ENCODE measurements at places on chromosomes 2 and 18.

DNA sequence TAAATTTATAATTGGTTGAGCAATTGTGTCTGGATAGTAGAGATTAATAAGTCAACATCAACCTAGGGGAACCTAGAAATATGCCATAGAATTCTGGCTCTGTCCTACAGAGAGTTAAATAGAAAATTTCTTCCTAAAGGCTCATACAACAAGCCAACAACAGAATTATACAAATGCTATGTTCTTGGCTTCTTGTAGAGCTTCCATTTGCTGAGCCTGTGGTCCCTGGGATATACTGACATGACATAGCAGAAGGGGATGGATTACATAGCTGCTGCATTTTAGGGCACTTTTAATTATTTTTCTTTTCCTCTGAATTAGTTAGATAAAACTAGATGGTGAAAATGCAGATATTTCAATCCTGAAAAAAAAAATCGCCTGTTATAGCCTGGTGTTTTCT, 95.5 kb upstream of the ST6GAL2 start:
- DNase-seq: no peak

DNA sequence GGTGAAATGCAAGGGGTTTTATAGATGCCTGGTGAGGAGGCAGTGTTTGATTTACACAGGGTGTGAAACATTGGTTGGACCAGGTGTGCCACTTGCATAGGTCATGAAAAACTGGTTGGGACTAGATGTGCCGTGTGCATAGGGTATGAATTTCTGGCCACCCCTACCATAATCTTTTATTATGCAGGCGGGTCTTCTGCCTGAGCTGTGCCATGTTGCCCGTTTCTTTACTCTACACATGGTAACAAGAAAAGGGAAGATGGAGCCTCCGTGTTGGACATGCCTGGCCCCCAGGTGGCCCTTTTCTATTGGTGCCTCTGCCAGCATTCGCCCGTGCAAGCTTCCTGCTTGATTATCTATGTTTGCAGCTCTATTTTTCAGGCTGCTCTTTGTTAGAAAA, 805.4 kb downstream of the TRIB2 start:
- DNase-seq: no peak

DNA sequence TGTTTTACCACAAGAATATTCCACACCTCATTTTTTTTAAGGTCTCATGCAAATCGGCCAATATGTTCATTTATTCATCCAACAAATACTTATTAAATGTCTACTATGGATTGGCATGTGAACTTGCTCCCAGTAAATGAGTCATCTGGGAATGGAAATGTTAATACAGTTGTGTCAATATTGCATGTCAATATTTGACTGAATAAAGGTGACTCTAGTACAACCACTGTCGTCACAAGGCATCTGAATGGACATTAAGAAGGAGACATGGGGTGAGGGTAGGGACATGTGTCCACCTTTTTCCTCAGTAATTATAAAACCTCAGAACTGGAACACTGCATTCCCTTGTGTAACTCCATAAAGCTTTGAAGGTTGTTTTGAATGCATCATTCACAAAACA, 365.4 kb downstream of the ADCYAP1 start:
- DNase-seq: no peak

- no peak for DNase-seq
Measured at GRCh38 chr2:134225841-134226240, 28.0 kb upstream of the MGAT5 start.

GRCh38 chr18:36298126-36298741, 721 bp downstream of the FHOD3 start:
- no peak for DNase-seq

DNA sequence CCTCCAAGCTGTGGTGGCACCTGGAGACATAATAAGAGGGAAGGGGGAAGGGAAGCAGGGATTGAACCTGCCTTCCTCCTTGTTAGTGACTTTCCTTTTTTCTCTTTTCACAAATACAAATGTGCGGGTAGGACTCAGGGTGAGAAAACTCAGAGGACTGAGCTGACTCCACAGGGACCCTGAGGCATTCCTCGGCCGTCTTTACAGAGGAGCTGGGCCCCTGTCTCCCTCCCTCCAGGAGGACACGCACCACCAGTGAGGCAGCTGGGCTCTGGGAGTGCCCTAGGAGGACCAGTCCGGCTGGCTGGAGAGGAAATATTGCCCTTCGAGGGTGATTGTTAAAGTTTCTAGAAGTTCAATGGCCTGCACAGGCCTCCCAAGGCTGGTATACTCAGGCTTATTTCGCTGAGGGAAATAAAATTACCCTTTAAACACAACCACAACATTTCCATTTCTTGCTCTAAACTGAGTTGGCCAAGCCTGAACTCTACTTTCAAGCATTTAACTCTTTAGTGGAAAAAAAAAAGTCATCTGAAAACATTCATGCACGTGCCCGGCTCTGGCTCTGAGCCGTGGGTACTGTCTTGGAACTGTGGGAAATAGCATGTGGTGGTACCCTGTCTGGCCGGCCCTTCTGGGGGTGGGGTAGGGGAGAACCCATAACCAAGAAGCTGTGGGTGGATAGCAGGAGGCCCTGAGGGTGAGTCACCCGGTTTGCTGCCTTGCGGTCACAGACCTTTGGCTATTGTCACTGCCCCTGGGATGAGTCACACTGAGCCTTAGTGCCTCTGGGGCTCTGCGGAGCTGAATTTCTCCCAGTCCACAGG, 116.0 kb downstream of the COPS8 start:
- no peak for DNase-seq

DNA sequence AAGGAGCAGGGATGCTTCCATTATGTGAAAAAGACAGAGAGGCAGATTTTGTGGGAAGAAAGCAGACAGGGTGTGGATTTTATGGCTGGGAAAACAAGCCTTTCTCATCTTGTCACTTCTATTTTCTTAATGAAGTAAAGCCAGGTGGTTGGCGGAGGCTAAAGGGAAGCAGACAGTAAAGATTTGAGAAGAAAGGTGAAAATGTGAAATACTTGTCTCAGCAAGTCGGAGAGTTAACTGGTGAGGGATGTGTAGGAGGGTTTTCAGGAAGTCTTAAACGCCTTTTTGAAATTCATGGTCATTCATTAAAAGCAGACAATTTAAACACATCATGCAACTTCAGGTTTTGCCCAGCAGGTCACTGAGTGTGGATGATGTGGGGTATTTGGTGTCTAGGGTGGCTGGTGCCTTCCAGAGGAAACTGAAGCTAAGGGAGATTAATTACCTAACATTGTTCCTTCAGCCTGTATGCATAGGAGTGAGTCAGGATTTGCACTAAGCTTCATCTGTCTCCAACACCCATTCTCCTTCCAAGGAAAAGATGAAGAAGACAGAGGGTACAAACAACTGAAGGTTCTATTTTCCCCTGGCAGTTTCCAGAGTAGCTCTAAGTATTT, 20.7 kb downstream of the SLC14A2 start:
- no peak for DNase-seq

- DNase-seq: no peak
Measured at GRCh38 chr2:47403609-47404193, 745 bp downstream of the MSH2 start.

- no peak for DNase-seq
Measured at GRCh38 chr2:15946983-15947382, 6.6 kb downstream of the MYCN start.

- DNase-seq: no peak
Measured at GRCh38 chr2:44443517-44443916, 81.8 kb downstream of the CAMKMT start.

GRCh38 chr2:199772035-199772976, 78.7 kb downstream of the FTCDNL1 start:
- peak; percentile 60 for DNase-seq

DNA sequence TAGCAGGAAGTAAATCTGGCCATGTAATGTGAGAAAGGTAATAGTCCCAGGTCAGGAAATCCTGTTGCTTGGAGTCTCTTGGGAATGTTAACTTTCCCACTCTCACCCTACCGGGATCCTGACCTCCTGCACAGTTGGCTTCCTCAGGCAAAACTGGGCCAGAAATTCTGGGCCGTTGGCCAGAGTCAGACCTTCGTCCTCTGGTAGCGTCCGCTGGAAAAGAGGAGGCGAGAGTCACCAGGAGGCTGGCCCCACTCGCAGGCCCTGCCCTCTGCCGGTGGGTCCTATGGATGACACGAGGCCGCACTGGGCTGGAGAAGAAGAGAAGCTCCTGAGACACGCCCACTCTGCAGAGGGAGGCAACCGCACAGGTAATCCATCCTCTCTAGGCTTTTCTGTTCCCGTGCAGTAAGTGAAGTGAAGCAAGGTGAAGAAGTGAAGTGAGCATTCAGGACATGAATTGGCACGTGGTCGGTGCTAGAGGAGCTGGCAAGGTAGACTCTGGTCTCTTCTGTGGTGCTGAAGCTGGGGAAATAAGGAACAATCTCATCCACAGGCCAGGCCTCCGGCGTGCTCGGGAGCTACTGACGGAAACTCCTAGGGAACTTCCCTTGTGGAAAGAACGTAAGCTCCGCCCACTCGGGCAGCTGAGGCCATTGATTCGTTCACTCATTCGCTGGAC, 182.7 kb upstream of the GLI2 start:
- peak; percentile 3 for DNase-seq

DNA sequence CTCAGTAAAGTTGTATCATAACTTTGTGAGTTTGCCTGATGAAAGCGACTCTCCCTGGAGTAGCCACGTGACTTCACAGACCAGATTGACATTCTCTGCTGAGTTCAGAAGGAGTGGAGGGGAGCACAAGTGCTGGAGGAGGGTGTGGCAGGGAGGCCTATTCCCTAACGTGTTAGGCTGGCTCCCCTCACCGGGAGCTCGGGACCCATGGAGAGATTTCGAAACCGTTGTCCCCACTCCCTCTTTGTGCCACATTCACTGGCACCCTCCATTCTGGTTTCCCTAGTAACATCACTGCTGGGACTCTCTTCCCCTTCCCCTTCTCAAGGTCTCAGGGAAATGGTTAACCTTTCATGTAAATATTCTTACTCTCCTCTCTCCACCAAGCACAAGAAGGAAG, 279.9 kb downstream of the ALPK2 start:
- no peak for DNase-seq

DNA sequence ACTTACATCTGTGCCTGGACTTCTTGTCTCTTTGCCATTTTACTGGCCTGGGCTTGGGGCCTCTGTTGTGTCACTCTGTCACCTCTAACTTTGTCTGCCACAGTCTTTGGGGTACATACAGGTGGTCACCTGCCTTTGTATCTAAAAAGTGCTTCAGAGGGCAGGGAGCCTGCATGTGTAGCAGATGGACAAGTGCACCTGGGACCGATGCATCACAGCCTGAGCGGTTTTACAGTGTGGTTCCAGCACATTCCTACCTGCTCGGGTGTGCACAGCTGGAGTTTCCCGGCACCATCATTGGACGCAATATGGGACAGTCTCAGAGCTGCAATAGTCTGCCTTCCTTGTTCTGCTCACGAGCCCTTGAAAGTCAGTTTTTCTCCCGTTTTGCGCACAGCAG, 249.8 kb upstream of the RAB12 start:
- DNase-seq: no peak

GRCh38 chr2:224666951-224667553, 49.1 kb downstream of the CCDC195 start:
- no peak for DNase-seq

DNA sequence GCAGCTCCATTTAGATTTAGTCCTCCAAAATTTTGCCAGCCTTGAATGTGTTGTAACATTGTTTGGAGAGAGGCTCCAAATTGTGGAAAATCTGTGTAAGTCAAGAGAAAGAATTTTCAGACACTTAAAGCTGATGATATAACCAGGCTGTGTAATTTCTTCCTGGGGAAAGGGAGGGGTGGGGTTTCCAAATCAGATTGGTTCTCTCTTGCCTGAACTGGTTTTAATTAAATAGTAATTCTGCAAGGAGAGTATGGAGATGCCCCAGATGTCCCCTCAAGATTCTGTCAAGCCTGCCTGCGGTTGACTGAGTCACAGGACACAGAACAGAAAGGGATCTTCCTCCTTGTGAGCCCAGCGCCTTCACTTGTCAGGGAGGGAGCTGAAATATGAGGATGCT, 54.5 kb downstream of the C18orf63 start:
- peak; percentile 17 for DNase-seq

DNA sequence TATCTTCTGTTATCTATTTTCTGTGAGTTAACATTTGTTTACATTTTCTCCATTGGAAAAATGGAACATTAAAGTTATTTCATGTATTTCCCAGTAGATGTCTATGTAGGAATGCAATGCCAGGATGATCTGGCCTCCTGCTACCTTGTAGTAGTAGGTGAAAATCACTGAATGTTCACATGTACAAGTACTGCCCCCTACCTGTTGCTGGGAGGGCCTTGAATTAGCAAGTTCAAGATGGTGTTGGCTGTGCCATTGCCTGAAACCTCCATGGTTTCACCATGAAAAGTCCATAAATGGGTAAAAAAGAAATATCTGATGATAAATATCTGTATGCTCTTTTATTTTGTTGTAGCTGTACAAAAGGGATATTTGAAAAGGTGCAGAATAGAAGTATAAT, 30.7 kb downstream of the XRCC5 start:
- no peak for DNase-seq

GRCh38 chr2:16478434-16479210, 187.0 kb downstream of the CYRIA start:
- DNase-seq: no peak

DNA sequence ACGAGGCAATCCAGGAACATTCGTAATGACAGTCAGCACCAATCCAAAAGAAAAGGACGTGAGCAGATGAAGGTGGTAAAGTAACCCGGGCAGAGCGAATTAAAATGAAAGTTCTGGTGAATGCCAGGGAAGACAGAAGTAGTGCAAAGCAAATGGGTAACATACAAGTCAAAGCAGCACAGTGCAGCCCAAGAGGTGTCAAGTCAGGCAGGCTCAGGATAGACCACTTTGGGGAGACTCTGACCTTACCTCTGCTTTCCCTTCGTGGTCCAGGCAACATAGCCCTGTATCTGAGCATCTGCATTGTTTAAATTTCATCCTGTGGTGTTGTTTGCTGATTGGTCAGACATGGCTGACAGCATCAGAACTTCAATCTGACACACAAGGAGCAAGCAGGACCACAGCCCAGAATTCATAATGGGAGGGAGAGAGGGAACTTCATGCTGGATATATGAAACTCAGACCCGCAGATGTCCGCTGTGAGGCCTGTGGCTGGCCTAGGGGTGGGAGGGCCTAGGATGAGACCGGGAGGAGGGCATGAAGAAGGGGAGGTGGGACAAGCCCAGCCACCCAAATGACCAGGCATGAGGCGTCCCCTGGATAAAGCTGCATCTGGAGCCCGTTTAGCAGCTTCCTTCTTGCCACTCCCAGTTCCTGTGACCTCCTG, 285.7 kb downstream of the TCF4 start:
- DNase-seq: no peak

Measured in Kasumi-1 (cell line).